ENCODE measurements at places on chromosomes 12 and 14.

- peaks cover 19% of the 10 kb centered on the region for H3K27me3 ChIP-seq
- no peaks in the 10 kb centered on the region for H3K4me1 ChIP-seq
- no peak overlapping the region for H3K27ac ChIP-seq
- DNase-seq = no peak
- no peaks in the 10 kb centered on the region for H3K36me3 ChIP-seq
These were observed 37.8 kb downstream of the MYO1H start for GRCh38 chr12:109385339-109386058.

GRCh38 chr14:93005838-93006237 is 82.9 kb downstream of the CHGA start:
- H3K27me3 ChIP-seq = no peaks in the 10 kb centered on the region
- no peak overlapping the region for H3K4me3 ChIP-seq
- H3K27ac ChIP-seq = no peak overlapping the region

- peak overlapping the region; percentile 34 for H3K4me3 ChIP-seq
- H3K4me1 ChIP-seq = peaks cover 2% of the 10 kb centered on the region
- peaks cover 2% of the 10 kb centered on the region for H3K36me3 ChIP-seq
- H3K27ac ChIP-seq = no peak overlapping the region
- peaks cover 29% of the 10 kb centered on the region for H3K27me3 ChIP-seq
- DNase-seq = no peak
These were observed 102.0 kb downstream of the KCNMB4 start for GRCh38 chr12:70467918-70468733.

- H3K4me1 ChIP-seq = no peaks in the 10 kb centered on the region
- H3K36me3 ChIP-seq = peaks cover 5% of the 10 kb centered on the region
- no peak overlapping the region for H3K4me3 ChIP-seq
- H3K27me3 ChIP-seq = no peaks in the 10 kb centered on the region
- H3K27ac ChIP-seq = no peak overlapping the region
These were observed 205.0 kb downstream of the ADAMTS20 start for GRCh38 chr12:43347026-43347425.

GRCh38 chr14:23433457-23433856 is 2.0 kb downstream of the MYH7 start:
- no peaks in the 10 kb centered on the region for H3K4me1 ChIP-seq
- no peak for DNase-seq
- peaks cover 36% of the 10 kb centered on the region for H3K27me3 ChIP-seq
- no peaks in the 10 kb centered on the region for H3K36me3 ChIP-seq

- H3K4me1 ChIP-seq = no peaks in the 10 kb centered on the region
- no peak for DNase-seq
- H3K27ac ChIP-seq = no peak overlapping the region
- H3K27me3 ChIP-seq = peaks cover 5% of the 10 kb centered on the region
- no peaks in the 10 kb centered on the region for H3K36me3 ChIP-seq
- H3K4me3 ChIP-seq = no peak overlapping the region
These were observed 827.0 kb downstream of the AACS start for GRCh38 chr12:125892276-125892675.

Data from stimulated activated naive B cell treated with anti-CD40 and anti-IgM and Interleukin-4, amounts not matched to agents 10 μg/mL and 1 μg/mL and 100 μg/mL, for 72 hours (primary cell).